ENCODE measurements at places on chromosomes 6 and 20.

- H3K27me3 ChIP-seq, result peaks cover 46% of the 10 kb centered on the region
- no peak overlapping the region for H3K4me3 ChIP-seq
- DNase-seq, result no peak
- no peaks in the 10 kb centered on the region for H3K4me1 ChIP-seq
- H3K27ac ChIP-seq, result no peak overlapping the region
These were observed 27.0 kb upstream of the FRMD1 start for GRCh38 chr6:168105813-168106632.

DNA sequence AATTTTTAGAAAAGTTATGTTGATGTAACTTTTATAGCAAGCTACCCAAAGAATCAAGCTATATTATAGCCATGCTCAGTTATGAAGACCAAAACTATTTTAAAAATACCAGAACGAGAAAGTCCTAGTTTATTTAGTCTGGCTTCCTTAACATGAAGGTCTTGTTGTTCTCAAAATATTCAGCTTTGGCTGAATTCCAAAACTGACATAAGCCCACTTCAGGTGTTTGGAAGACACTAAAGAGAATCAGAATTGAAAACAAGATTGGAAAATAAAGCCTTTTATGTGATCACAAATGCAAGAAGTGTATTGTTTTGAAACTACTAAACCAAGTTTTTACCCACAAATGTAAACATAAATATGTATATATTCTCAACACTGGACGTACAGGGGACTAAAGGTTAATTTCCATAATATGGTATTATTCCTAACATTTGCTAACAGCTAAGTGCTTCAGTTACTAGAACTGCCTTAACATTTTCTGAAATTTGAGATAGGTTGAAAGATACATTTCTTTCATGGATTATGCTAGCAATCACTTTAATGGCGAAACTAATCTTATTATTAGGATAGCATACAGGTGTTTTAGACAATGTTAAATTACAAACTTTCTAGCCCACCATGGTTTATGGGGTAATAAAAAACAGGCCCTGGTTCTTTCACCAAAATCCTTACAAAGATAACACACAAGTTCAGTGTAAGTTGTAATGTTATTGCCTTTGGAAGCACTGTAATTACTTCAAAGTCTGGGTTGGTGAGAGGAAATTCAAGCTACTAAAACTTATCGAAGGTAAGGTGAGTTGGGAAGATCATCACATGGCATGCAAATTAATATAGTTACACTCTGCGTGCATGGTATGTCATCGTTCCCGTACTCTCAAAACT lies 1.6 kb downstream of the MAP3K5 start:
- peaks cover 56% of the 10 kb centered on the region for H3K4me1 ChIP-seq
- H3K36me3 ChIP-seq, result peaks cover 9% of the 10 kb centered on the region
- peak overlapping the region; percentile 90 for H3K27ac ChIP-seq
- H3K27me3 ChIP-seq, result no peaks in the 10 kb centered on the region
- peak overlapping the region; percentile 93 for H3K4me3 ChIP-seq

GRCh38 chr6:135813401-135813800 lies 38.1 kb upstream of the PDE7B start:
- no peaks in the 10 kb centered on the region for H3K36me3 ChIP-seq
- no peak overlapping the region for H3K4me3 ChIP-seq
- DNase-seq, result no peak
- no peaks in the 10 kb centered on the region for H3K27me3 ChIP-seq

DNA sequence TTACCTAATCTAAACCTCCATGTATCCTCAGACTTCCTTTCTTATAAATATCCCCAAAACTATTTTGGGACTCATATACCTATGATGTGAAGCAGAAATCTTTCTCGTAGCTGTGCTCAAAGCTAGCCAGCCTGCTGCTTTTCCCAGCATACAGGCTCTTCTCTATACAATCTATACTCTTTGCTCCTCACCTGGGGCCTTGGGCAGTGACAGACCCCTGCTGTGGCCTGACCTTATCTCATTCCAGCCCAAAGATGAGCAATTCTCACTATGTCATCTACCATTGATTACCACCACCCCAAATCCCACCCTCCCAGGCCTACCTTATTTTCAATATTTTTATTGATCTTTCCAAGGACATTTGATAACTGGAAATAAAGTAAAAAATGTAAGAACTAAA lies 83.2 kb upstream of the FBXL4 start:
- DNase-seq, result no peak
- H3K4me3 ChIP-seq, result no peak overlapping the region
- peaks cover 2% of the 10 kb centered on the region for H3K36me3 ChIP-seq
- no peaks in the 10 kb centered on the region for H3K27me3 ChIP-seq
- no peak overlapping the region for H3K27ac ChIP-seq

DNA sequence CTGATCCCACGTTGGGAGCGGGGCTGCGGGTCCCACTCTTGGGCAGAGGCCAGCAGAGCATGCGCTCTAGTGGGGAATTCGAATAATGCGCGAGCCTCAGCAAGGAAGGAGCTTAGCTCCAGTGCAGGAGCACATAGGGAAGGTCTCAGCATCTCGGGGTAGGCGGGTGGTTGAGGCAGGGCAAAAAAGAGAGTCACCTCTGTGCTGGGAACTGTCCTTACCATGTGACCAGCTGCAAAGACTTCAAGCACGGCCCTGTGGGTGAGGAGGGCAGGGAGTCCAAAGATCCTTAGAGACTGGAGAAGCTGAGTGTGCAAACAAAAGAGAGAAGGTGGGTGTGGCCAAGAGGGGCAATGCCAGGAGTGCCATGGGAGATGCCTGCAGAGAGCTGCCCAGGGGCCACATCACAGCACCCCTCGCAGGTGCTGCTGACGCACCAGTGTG lies 79.2 kb upstream of the CD93 start:
- no peak overlapping the region for H3K4me3 ChIP-seq
- no peaks in the 10 kb centered on the region for H3K27me3 ChIP-seq
- H3K27ac ChIP-seq, result no peak overlapping the region
- DNase-seq, result no peak
- H3K36me3 ChIP-seq, result no peaks in the 10 kb centered on the region

- H3K4me1 ChIP-seq, result no peaks in the 10 kb centered on the region
- DNase-seq, result no peak
- H3K4me3 ChIP-seq, result no peak overlapping the region
- peaks cover 2% of the 10 kb centered on the region for H3K27me3 ChIP-seq
- H3K36me3 ChIP-seq, result no peaks in the 10 kb centered on the region
These were observed 270.8 kb downstream of the BMP7 start for GRCh38 chr20:56995635-56996075.

- peak; percentile 76 for DNase-seq
- H3K27me3 ChIP-seq, result no peaks in the 10 kb centered on the region
- H3K4me3 ChIP-seq, result peak overlapping the region; percentile 78
- H3K4me1 ChIP-seq, result peaks cover 90% of the 10 kb centered on the region
- H3K36me3 ChIP-seq, result peaks cover 52% of the 10 kb centered on the region
These were observed 13.3 kb downstream of the ELOVL5 start for GRCh38 chr6:53335224-53335994.

DNA sequence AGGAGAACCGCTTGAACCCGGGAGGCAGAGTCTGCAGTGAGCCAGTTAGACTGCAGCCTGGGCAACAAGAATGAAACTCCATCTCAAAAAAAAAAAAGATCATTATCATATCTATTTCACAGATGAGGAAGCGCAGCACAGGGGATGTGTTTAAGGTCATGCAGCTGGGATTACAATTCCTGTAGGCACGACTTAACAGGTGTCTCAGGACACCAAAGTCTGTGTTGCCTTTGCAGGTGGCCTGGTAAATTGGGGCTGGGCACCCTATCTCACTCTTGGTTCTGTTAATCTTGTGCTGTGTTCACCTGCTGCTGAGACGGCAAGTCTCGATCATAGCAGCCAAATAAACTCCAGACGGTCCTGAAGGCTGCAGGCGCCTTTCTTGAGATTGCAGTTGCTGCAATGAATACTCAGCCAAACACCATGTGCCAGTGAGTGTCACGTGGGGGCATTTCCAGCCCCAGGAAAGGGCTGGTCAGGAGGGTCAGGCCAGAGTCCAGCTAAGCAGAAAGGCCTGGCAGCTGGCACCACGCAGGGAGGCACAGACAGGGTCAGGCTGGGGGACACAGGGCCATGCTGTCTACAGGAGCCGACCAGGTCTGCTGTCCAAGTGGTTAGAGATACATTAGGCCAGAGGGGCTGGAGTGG lies 55.8 kb downstream of the FGD2 start:
- H3K27ac ChIP-seq, result no peak overlapping the region
- DNase-seq, result no peak
- H3K4me3 ChIP-seq, result no peak overlapping the region

DNA sequence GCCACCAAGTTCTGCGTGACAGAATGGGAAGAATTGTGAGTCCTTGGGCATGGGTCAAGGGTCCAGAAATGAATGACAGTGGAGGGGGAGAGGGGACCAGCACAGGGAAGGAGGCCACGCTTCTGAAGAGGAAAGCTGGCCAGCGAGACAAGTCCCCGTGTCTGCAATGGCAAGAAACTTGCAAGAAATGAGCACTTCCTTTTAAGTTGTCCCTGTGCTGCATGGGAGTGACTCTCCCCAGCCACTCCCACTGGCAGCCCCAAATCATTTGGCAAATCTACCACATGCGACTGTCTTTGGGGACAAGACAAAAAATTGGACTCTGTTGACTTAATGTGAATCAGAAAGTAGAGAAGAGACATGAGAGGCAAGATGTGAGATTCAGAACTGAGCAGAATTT lies 242.2 kb upstream of the RREB1 start:
- no peak for DNase-seq
- no peaks in the 10 kb centered on the region for H3K27me3 ChIP-seq
- no peaks in the 10 kb centered on the region for H3K4me1 ChIP-seq
- no peak overlapping the region for H3K4me3 ChIP-seq

DNA sequence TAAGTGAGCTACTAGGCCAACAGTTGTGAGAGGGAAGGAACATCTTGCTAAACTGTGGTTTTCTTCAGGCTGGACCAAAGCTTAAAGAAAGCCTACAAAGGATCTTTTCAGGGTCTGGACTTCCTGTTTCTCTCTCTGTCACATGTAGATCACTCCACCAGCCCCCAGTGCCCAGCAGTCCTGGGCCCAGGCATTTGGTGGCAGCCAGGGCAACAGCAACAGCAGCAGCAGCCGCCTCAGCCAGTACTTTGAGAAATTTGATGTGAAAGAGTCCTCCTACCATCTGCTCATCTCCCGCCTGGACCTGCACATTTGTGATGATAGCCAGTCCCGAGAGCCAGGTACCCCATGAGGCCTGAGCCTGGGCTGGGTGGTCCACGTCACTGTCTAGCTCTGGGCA lies 44.1 kb downstream of the BLTP3A start:
- H3K4me1 ChIP-seq, result peaks cover 2% of the 10 kb centered on the region
- H3K36me3 ChIP-seq, result peaks cover 70% of the 10 kb centered on the region
- no peak overlapping the region for H3K4me3 ChIP-seq
- DNase-seq, result no peak
- no peaks in the 10 kb centered on the region for H3K27me3 ChIP-seq
- H3K27ac ChIP-seq, result peak overlapping the region; percentile 50

- H3K4me3 ChIP-seq, result peak within 1 kb of the TSS; percentile 98
- peak within 1 kb of the TSS; percentile 100 for H3K27ac ChIP-seq
- peak; percentile 89 for DNase-seq
- peaks cover 51% of the 10 kb centered on the region for H3K4me1 ChIP-seq
- H3K36me3 ChIP-seq, result peaks cover 94% of the 10 kb centered on the region
- H3K27me3 ChIP-seq, result no peaks in the 10 kb centered on the region
These were observed at the start of gene B3GALT4 for GRCh38 chr6:33276864-33277662. TSS of gene B3GALT4 (plus strand) at chr6:33277123. CDS start at chr6:33277420, 297 bp downstream.

DNA sequence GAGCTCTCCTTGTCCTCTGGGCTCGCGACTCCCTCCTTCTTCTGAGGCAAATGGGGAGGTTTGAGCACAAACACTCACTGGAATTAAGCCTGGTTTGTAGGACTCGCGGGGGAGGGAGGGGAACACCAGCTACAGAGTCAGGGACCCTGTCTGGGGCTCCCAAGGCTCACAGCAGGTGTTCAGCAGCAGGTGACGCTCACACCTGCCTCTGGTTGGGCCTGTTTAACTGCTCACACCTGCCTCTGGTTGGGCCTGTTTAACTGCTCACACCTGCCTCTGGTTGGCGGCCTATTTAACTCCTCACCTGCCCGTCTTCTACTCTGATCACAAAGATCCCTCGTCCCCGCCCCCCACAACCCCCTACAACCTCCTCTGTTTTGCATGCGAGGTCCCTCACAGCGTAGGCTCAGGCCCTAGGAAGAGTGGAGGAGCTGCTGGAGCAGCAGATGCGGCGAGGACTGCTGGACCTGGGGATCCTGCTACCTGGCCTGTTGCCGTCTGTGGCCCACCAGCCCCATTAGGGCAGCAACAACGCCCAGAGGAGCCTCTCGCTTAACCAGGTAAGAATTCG lies 181.9 kb downstream of the ERMARD start:
- no peak overlapping the region for H3K27ac ChIP-seq
- no peak for DNase-seq
- H3K4me3 ChIP-seq, result no peak overlapping the region
- no peaks in the 10 kb centered on the region for H3K36me3 ChIP-seq

DNA sequence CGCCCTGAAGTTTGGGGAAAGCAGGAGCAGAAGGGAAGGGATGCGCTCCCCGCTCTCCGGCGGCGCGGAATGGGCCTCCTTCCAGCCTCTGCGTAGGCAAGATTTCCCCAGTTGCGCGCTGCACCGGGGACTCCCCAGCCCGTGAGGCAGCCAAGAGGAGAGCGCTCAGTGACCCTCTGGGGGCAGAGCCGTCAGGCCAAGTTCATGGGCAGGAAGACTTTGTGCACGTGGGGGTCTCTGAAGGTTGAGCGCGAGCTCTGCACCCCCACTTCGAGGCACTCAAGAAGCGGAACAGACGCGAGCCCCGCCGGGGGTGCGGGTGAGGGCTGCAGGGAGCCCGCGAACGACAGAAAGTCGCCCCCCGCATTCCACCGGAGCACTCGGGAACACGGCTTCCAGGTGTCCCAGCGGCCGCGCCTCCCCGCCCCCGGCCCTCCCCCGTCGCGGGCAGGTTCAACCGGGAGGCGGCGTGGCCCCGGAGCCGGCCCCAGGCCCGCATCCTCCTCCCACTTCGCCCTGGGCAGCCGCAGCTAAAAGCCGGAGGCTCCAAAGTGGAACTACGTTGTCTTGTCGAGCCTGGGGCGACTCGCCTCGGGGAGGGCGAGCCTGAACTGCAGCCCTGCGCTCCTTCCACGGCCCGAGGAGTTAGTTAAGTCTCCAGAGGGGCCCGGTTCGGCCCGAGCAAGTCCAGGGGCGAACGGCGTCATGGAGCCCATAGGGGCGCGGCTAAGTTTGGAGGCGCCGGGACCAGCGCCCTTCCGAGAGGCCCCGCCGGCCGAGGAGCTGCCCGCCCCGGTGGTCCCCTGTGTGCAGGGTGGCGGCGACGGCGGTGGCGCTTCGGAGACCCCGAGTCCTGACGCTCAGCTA lies at the start of gene PPP1R3G:
TSS of gene PPP1R3G (plus strand) at position 561 of the 867 bp plus-strand sequence. CDS start at position 706, 145 bp downstream.
- peaks cover 9% of the 10 kb centered on the region for H3K4me1 ChIP-seq
- DNase-seq, result peak; percentile 32
- H3K27me3 ChIP-seq, result peaks cover 65% of the 10 kb centered on the region
- no peak within 1 kb of the TSS for H3K27ac ChIP-seq

GRCh38 chr20:4470375-4470774 lies 251.3 kb upstream of the PRND start:
- DNase-seq, result no peak
- peaks cover 16% of the 10 kb centered on the region for H3K27me3 ChIP-seq
